GM12864 (cell line): ENCODE measurements at places on chromosomes 4 and X.

DNA sequence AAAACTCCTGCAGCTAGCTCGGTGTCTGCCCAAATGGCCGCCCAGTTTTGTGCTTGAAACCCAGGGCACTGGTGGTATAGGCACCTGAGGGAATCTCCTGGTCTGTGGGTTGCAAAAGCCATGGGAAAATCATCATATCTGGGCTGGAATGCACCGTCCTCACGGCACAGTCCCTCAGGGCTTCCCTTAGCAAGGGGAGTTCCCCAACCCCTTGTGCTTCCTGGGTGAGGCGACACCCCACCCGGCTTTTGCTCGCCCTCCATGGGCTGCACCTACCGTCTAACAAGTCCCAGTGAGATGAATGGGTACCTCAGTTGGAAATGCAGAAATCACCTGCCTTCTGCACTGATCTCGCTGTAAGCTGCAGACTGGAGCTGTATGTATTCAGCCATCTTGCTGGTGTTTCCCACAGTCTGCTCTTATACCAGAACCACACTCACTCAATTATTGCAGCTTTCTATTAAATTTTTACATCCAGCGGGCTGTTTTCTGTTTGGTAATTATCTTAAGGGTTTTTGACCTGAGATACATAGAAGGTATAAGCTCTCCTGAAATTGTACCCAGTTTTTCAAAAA lies 36.7 kb upstream of the NPNT start:
- DNase-seq = no peak

DNA sequence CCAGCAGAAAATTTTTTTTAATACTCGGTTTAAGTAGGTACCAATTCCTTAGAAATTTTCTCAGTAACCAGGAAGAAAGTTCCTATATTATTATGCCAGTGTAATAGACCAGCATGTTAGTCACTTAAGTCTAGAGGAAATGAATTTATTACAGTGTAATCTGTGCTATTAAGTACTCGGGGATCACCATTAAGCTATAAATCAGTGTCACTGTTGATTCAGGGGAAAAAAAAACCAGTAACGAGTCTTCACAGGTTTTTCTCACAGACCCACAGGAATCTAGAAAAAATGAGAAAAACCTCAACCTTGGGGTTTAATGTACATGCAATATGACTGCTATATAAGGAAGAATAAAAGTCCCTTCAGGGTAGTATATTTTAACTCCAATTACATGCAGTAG lies 138.3 kb upstream of the IL1RAPL2 start:
- DNase-seq = no peak

DNA sequence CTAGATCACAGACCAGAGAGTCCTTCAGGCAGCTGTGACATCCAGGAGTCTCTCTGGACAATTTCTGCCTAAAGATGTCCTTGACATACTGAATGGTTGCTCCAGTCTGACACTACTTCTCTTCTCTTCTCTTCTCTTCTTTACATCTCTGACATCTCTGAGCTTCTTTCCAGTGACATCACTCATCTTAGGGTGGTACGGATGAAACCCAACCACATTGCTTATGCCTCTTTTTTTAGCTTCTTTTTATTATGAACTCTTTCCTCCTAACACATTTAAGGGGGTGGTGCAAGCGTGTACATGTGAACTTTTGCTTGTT lies 39.4 kb upstream of the IRF2 start:
- no peak for DNase-seq

DNA sequence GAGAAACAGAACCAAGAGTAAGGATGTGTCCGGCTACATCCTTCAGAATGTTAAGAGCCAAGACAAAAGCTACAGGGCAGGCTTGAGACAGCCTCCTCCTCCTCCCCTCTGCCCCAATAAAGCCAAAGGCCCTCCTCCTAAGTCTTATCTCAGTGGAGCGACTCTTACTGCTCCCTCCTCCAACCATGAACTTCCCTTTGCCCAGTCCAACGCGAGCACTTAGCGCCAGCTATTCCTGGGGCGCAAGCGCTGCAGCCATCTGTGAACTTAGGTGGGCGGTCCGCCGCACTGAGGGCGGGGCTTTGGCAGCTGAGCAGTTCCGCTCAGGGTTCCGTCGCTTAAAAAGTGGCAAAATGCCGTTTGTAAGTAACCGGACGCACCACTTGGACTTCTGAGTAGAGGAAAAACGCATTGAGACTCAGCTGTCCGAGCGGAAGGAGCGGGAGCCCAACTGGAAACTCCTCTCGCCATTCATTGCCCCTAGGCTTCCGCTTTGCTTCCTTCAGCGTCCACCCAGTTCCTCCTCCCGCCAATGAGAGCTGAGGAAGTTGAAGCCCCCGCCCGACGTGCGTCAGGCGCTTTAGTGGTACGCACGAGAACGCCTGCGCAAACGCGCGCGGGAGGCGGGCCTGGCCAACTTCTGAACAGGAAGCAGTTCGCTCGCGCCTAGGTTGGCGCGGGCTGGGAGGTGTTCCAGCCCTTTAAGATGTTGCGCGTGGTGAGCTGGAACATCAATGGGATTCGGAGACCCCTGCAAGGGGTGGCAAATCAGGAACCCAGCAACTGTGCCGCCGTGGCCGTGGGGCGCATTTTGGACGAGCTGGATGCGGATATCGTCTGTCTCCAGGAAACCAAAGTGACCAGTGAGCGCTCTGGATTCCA lies at the start of gene APEX2:
Gene APEX2, plus strand, starts transcription at position 647 of the 882 bp plus-strand sequence. Its CDS starts 60 bp downstream, at position 707.
- peak; percentile 74 for DNase-seq

GRCh38 chr4:18022572-18023050 lies 1.1 kb upstream of the LCORL start:
- DNase-seq = no peak

DNA sequence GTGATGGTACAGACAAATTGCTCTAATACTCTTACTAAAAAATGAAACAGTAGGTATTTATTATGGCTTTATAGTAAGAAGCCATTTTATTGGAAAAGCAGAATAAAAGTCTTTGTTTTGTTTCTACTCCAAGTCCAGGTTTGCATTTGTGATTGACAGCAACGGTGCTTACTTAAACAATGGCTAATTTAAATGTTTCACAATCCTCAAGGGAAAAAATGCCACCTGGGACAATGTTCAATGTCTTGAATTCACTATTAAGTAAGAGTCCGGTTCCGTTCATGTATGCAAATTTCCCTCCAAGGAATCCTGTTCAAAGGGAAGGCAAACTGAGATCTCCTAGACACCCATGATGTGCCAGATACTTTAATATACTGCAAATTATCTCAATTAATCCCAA lies 123.6 kb downstream of the RBM47 start:
- DNase-seq = no peak

DNA sequence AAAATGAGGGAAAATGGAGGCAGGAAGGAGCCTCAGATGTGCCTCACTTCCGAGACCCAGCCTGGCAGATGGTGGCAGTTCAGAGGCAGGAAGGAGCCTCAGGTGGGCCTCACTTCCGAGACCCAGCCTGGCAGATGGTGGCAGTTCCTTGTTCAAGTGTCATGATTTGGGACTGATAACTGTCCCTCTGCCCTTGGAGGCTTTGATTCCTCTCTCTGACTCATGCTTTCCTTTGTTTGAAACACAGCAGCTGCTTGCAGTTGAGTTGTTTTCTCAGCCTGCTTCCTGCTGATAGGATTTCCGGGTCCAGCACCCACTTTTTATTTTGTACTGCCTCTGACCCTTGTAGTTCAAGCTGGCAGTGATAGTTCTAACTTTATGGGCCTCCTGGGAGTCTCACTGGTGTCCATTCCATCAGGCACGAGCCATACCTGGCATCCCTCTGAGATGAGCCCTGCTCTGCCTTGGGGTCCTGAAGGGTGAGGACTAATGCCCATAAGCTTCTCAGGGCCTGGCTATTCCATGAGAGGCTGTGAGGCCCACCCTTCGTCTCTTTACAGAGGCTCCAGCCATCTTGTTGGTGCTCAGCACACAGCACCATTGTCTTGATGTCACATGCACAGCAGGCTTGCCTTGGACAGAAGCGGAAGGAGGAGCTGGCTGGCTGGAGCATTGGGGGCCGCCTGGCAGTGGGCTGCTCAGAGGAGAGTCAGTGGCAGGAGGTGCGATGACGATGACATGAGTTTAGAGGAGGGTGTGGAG lies 13.0 kb downstream of the RGS12 start:
- no peak for DNase-seq

GRCh38 chrX:41334363-41335197 lies 618 bp downstream of the DDX3X start:
- no peak for DNase-seq

DNA sequence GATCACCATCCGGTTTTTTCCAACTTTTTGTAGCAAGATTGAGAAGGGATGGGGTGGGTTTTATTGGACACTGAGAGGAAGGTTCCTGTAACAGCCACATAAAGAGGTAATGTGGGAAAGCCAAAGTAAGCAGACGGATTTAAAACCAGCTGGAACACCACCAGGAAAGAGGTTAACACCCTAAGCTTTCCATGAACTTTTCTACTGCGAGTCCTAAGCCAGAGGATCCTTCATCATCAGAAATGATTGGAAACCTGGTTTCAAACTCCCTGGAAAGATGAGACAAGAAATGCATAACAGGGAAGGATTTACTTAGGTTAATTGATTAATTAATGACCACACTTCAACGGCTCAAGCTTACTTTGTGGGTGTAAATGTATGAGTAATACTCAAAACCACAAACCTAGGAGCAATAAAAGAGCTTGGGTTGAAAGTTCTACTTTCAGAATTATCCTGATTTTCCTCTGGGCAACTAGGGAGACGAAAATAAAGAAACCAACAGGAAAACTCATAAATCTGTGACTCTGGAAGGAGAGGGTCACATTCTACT lies 91.5 kb downstream of the COX18 start:
- no peak for DNase-seq

DNA sequence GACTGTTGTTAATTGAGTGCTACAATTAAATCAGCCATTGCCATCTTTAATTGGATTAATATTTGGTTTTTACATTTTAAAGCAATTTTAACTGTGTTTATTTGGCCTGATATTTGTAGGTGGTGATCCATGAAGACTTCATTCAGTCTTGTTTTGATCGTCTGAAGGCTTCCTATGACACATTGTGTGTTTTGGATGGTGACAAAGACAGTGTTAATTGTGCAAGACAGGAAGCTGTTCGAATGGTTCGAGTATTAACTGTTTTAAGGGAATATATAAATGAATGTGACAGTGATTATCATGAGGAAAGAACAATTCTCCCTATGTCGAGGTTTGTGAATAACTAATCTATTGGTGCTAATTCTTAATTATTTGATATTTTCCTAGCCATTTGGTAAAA lies 82.6 kb downstream of the USP9X start:
- no peak for DNase-seq

DNA sequence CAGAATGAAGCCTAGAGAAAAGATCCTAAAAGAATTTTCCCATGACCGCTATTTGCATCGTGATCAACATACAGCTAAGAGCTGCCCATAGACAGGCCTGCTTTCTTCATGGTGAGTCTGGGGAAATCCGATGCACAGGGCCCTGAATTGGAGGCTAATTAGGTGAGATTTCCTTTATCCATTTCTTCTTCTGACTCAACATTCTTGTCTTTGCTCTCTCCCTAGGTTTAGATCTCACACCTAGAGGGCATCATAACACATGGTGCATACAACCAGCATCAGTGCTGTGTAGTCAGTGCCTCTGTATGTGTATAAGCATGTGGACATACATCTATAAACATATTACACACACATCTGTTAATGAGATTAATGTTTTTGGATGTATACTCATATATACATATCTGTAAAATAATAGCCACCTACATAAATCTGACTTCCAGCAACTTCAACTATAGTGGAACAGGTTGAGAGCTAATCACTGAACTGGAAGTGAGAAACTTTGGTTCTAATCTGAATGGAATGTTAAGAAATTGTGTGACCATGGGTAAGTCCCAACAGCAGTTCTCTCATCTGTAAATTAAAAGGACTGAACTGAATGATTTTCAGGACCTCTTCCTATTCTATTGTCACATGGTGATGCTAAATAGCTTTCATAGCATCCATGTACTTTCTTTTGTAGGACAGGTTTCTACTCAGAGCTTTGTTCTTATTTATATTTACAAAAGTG lies 17.5 kb downstream of the GATB start:
- DNase-seq = no peak

GRCh38 chr4:182620111-182620980 lies 296.8 kb downstream of the DCTD start:
- no peak for DNase-seq

- no peak for DNase-seq
These were observed 39.7 kb downstream of the AKAP4 start for GRCh38 chrX:50161127-50161526.

- no peak for DNase-seq
These were observed 11.5 kb downstream of the ETNPPL start for GRCh38 chr4:108751321-108751720.

GRCh38 chr4:186536285-186536684 lies 19.1 kb downstream of the MTNR1A start:
- no peak for DNase-seq

GRCh38 chr4:20288846-20289512 lies 37.3 kb downstream of the SLIT2 start:
- no peak for DNase-seq

DNA sequence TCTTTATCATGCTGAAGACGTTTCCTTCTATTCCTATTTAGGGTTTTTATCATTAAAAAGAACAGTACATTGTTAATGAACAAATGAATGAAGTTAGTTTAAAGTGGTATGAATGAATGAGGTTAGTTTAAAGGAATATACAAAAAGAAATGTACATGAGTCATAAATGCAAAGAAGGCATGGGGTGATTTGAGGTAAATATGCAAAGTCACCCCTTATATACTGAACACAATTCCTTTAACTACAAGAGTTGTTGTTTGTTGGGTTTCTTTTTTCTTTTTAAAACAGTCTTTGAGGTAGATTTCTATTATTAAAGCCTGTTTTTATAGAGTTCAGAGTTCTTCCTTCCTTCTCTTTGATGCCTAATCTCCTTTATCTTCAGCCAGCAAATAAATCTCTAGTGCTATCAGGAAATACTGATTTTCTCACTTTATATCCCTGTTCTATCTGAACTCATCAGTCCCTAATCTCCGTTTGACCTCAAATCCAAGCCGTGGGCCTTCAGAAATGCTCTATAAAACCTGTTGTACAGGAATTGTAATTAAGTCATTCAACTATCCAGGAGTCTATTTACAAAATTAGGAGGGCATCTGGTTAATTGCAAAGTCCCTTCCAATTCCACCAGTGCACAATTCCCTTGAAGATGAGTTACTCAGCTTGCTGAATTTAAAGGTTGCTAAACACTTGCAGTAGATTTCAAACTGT lies 31.6 kb upstream of the ABCG2 start:
- DNase-seq = no peak

GRCh38 chr4:167109859-167110258 lies 124.4 kb downstream of the SPOCK3 start:
- DNase-seq = no peak

GRCh38 chr4:82782626-82783345 lies 15.8 kb downstream of the SCD5 start:
- DNase-seq = no peak

GRCh38 chr4:125140966-125141495 lies 173.7 kb upstream of the FAT4 start:
- no peak for DNase-seq

GRCh38 chrX:102712216-102712966 lies at the start of gene GPRASP2:
Gene GPRASP2 (plus strand): TSS chrX:102712448. CDS start chrX:102714870, 2,422 bp downstream.
- no peak for DNase-seq
